Breast epithelium (tissue), 4 donors: ENCODE measurements at places on chromosomes 7 and 10. TPM values are rescaled to one million over a fixed set of nuclear protein-coding genes. Genes with fewer than 3 reads are reported as not detected.

TEX36 gene
- total RNA-seq = not detected

CCL24 gene
- total RNA-seq = not detected

DNA sequence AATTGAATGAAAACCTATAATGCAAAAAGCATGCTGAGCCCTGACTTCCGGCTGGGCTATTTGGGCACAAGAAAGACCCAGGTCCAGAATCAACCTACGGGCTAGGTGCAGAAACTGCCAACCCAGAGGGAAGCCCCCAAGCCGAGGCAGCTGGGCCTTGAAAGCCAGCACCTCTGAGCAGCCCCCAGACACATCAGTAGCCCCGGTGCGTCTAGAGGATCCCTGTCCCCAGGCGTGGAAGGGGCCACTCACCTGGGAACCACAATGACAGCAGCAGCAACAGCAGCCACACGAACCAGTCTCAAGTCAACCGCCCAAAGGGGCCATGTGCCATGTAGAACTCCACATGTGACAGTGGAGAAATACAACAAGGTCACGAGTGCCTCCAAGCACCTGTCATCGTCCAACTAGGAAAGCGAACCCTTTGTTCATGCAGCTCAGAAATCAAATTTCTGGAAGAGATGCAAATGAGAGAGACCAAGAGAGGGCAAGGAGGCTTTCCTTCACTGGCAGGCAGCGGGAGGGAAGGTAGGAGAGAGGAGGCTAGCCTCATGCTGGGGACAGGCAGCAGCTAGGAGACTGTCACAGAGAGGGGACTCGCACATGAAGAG lies 57.5 kb upstream of the CHST15 start:
- no peak overlapping the region for H3K27ac ChIP-seq
- peaks cover 2% of the 10 kb centered on the region for H3K4me1 ChIP-seq
- no peaks in the 10 kb centered on the region for H3K36me3 ChIP-seq
- H3K27me3 ChIP-seq = no peaks in the 10 kb centered on the region
- no peak for DNase-seq

- H3K4me1 ChIP-seq = no peaks in the 10 kb centered on the region
- no peak overlapping the region for H3K27ac ChIP-seq
- H3K4me3 ChIP-seq = no peak overlapping the region
- DNase-seq = no peak
- no peaks in the 10 kb centered on the region for H3K36me3 ChIP-seq
These were observed 70.3 kb downstream of the NRCAM start for GRCh38 chr7:108385834-108386422.

- no peak overlapping the region for H3K27ac ChIP-seq
- no peaks in the 10 kb centered on the region for H3K27me3 ChIP-seq
- no peak overlapping the region for H3K4me3 ChIP-seq
- DNase-seq = no peak
These were observed 52.8 kb upstream of the EEPD1 start for GRCh38 chr7:36100226-36100625.

GRCh38 chr7:121302214-121302745 lies 26.5 kb upstream of the WNT16 start:
- no peaks in the 10 kb centered on the region for H3K4me1 ChIP-seq
- no peak overlapping the region for H3K4me3 ChIP-seq
- H3K27ac ChIP-seq = no peak overlapping the region
- no peaks in the 10 kb centered on the region for H3K36me3 ChIP-seq
- no peak for DNase-seq
- no peaks in the 10 kb centered on the region for H3K27me3 ChIP-seq
